Naive thymus-derived CD4-positive, alpha-beta T cell (primary cell): ENCODE measurements at places on chromosomes 6 and 20. TPM values are rescaled to one million over a fixed set of nuclear protein-coding genes. Genes with fewer than 3 reads are reported as not detected.

- DNase-seq, result no peak
Measured at GRCh38 chr6:50993941-50994720, 175.5 kb downstream of the TFAP2B start.

Gene MATN4
- not detected for total RNA-seq

DNA sequence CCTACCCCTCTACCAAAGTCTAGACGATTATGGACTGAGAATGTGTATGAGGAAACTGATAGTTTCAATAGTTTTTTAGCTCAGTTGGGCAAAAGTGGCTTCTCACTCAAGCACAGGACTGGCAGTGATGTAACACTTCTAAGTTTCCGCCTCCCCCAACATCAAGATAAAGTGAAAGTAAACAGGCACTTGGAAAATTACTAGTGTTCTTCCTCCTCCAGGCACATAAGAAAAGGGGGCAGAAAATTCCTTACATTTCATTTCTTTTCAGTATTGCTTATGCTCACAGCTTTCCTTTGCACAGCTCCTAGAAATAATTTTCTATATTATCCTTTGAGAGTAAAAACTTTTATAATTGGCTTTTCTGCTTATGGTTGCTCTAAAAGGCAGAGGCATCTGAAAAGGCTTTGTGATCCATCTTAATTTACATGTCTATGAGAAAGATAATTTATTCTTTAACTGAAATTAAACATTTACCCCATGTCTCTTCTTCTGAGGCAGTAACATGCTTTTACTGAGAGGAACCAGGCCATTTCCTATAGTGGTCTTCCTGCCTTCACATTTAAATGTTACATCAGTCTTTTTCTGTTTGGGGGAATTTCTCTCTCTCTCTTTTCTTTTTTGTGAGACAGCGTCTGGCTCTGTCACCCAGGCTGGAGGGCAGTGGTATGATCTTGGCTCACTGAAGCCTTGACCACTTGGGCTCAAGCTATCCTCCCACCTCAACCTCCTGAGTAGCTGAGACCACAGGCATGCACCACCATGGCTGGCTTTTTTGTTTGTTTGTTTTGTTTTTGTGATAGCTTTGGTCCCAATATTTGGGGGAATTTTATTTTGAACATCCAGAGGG is 65.0 kb upstream of the EEF1A1 start:
- DNase-seq, result peak; percentile 69

DNA sequence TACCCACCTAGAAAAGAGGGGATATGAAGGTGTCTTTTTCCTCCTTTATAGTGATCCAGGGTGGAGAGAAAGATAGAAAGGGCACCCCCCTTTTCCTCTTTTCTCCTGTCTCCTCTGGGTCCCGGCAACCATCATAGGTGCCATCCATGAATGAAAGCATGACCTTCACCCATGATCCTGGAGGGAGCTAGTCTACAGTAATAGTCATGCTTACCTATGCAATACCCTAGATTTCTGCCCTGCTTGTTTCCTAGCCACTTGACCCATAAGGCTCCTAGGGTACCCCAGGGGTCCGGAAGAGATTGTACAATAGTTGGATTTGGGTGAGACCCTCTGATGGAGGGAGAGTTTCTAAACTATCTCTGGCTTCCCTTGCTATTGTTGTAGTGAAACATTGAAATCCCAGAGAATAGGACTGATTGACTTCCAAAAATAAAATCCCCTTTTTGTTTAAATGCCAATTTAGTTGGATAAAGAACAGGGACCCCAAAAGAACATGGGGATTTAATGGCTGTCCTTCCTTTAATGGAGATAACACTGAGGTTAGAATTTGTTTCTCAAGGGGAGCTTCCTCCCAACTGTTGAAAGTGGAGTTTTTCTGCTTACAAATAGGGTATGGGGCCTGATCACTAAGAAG is 366.8 kb upstream of the KHDRBS2 start:
- DNase-seq, result no peak

DNA sequence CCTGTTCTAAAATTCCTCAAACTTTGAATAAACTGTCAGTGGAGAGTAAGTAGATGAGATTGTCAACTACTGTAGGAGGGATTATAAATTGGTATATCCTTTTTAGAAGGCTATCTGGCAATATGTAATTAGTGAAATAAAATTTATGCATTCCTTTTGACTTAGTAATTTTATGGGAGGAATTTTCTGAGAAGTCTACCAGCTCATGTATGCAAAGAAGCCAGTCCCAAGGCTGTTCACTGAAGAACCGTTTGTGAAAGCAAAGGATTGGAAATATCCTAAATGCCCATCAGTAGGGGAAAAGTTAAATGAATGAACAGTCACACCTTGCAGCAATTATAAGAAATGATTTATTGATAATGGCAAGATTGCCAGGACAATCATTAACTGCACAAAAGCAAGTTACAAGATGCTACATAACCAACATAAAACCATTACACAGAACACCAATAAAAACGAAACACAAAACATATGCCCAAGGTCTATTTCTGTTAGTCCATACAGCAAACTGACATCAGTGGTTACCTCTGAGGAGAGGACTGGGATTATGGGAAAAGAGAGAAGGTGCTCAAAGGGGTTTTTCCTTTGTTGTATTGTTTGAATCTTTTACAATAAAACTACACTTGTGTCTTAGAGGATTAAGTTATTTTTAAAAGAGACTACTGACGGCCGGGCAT is 4.6 kb upstream of the DSTN start:
- no peak for DNase-seq

Gene DNPH1
- total RNA-seq, result 36.4 TPM

GRCh38 chr20:982754-983153 is 19.4 kb downstream of the RSPO4 start:
- DNase-seq, result no peak

DNA sequence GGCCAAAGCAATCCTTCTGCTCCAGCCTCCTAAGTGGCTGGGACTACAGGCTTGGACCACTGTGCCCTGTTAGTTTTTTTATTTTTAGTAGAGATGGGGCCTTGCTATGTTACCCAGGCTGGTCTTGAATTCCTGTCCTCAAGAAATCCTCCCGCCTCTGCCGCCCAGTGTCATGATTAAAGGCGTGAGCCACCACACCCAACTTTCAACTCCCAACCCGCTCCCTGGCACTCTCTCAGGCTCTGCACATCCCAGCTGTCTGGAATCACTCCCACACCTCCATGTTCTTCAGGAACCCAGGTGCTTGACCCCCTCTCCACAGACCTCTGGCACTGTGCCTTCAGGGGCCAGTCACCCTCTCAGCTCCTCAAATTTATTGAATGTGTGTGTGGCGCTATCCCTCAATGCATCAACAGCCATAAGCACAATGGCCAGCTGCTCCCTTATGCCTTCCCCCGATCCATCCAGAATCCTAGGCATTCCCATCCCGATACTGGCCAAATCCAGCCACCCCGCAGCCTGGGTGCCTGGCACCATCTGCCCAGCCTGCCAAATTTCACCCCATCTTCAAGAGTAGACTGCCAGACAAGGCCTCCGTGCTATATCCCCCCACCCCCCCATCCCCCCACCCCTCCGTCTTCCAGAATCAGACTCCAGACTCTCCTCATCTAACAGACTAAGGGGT is 647 bp upstream of the POU5F1 start:
- DNase-seq, result no peak

DNA sequence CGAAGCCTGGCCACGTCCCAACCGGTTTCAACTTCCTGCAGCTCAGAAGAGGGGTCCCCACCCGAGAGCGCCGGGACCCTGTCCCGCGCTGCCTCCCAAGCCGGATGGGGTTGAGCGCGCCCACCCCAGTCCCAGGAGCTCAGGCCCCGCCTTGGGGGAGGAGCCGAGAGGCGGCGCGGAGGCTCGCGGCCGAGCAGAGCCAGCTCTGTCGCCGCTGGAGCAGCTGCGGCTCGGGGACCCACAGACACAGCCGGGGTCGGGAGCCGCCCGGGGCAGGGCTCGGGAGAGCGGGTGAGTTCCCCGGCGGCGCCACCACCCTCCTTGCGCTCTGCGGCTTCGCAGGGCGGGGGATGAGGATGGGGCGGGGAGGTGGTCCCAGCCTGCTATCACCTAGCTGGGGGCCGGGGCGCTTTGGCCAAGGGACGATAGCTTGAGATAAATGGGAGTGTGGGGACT is at the start of gene PPP1R16B:
Gene PPP1R16B, plus strand, starts transcription at position 196 of the 456 bp plus-strand sequence. CDS start 30,229 bp downstream, outside the sequence.
- DNase-seq, result peak; percentile 78

Gene DNAH8
- 0.05 TPM for total RNA-seq

Gene UBE2C
- not detected for total RNA-seq

- DNase-seq, result no peak
Measured at GRCh38 chr6:136230219-136230853, 19.8 kb downstream of the MTFR2 start.

Gene TGM2
- 0.16 TPM for total RNA-seq

Gene VARS1
- 57.5 TPM for total RNA-seq

- no peak for DNase-seq
Measured at GRCh38 chr6:47102331-47102730, 60.2 kb upstream of the ADGRF1 start.

- no peak for DNase-seq
Measured at GRCh38 chr6:111792914-111793700, 80.1 kb downstream of the FYN start.

Gene KLHDC3
- total RNA-seq, result 39.9 TPM

DNA sequence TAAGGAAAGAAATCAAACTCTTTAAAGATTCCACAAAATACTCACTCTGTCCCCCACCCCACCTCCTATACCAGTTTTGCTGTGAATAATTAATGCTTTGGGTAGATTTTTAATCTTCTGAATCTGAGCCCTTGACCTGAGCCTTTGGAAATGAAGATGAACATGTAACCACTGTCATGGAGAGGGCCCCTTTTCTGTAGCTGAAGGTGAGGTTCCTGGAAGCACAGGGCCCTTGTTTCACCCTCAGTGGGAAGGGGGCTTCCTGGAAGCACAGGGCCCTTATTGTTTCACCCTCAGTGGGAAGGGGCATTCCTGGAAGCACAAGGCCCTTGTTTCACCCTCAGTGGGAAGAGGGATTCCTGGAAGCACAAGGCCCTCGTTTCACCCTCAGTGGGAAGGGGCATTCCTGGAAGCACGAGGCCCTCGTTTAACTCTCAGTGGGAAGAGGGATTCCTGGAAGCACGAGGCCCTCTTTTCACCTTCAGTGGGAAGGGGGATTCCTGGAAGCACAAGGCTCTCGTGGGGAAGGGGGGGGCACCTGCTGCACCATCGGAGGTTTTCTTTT is 75.7 kb downstream of the DACT2 start:
- DNase-seq, result no peak

DNA sequence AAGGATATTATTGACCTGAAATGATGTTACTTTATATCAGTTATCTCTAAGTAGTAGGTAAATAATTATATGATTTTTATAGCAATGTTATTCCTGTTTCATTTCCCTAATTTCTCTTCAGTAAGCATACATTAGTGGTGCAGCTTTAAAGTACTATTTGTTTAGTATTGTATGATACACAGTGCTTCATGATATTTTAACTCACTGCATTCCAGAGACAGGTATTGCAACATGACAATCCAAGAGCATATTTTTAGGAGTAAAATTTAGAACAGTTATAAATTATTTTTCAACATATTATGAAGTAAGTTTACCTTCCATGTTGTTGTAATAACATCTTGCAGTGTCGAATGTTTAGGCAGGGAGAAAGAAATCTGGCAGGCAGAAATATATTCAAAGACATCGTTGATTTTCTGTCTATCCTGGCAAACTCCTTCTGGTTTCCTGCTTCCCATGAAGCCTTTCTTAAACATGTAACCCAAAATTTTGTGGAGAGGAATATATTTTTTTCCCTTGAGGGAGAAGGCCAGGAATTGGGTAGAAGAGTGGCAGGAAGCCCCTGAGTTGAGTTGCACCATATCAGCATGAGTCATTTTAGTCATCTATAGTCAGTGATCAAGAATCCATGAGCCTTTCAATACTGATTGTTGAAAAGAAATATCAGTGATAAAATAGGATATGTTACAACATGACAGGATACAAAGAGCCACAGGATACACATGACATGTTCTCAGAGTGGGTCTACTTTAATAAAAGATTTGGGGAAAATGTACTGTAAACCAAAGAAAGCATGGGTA is 29.0 kb upstream of the PTCHD4 start:
- DNase-seq, result no peak

Gene SLC17A2
- not detected for total RNA-seq

Gene CYP24A1
- 0.78 TPM for total RNA-seq

Gene RGS17
- not detected in 2 replicates for total RNA-seq

DNA sequence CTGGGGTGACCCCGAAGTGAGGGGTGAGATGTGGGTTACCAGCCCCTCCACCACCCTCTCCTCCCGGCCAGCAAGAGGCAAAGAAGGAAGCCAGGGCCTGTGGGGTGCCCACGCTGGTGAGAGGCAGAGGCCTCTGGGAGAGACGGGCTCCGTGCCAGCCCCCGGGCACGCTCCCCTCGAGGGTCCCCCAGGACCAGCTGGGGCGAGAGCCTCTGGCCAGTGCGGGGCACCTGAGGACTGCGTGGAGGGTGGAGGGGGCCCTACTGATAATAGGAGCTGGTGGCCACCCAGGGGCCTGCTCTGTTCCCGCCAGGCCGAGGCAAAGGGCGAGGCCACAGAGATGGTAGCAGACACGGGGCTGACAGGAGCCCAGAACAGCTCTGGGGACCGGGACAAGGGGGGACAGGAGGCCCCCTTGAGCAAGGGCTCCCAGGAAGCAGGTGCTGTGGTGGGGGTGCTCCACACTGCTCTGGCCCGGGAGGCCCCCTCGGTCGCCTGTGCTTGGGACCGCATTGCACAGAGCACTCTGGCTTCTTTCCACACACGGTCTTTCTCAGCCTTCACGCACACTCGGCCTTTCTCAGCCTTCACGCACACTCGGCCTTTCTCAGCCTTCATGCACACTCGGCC is 226.9 kb downstream of the TTLL2 start:
- DNase-seq, result no peak

DNA sequence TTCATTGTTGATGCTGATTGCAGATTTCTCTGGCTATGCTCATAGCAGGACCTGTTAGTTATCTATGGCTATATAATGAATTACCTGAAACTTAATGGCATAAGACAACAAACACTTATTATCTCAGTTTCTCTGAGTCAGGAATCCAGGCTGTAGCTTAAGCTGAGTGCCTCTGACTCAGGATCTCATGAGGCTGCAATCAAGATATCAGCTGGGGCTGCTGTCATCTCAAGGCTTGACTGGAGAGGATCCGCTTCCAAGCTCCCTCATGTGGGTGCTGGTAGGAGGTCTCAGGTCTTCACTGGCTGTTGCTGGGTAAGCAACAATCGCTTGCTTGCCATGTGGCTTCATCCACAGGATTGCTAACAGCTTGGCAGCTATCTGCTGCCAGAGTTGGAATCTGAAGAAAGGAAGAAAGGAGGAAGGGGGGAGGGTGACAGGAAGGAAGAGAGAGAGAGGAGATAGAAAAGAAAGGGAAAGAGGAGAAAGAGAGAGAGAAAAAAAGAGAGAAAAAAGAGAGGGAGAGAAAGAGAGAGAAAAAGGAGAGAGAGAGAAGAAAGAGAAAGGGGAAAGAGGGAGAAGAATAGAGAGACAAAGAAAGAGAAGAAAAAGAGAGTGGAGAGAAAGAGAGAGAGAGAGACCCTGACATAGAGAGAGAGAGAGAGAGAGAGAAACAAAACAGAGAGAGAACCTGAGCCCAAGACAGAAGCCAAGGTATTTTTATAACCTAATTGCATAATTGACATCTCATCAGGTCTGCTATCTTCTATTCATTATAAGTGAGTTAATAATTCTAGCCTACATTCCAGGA is 579.0 kb upstream of the BTBD3 start:
- no peak for DNase-seq

- DNase-seq, result peak; percentile 70
Measured at GRCh38 chr6:12012558-12013306, 620 bp downstream of the HIVEP1 start.

Gene MC3R
- total RNA-seq, result not detected

Gene CRISP2
- not detected for total RNA-seq

- no peak for DNase-seq
Measured at GRCh38 chr20:20022498-20022897, 5.3 kb downstream of the NAA20 start.
